Muscle of back (tissue), 13 donors: ENCODE measurements at places on chromosomes 6 and 20.

- no peak for DNase-seq
These were observed at the start of gene OPRL1 for GRCh38 chr20:64080013-64080812. Gene OPRL1, plus strand, starts transcription at chr20:64080082. Its CDS starts 12,639 bp downstream, at chr20:64092721.

- DNase-seq: no peak
These were observed 811.3 kb downstream of the DHX35 start for GRCh38 chr20:39773380-39774000.

GRCh38 chr6:135581211-135581610, 83.7 kb upstream of the AHI1 start:
- no peak for DNase-seq

DNA sequence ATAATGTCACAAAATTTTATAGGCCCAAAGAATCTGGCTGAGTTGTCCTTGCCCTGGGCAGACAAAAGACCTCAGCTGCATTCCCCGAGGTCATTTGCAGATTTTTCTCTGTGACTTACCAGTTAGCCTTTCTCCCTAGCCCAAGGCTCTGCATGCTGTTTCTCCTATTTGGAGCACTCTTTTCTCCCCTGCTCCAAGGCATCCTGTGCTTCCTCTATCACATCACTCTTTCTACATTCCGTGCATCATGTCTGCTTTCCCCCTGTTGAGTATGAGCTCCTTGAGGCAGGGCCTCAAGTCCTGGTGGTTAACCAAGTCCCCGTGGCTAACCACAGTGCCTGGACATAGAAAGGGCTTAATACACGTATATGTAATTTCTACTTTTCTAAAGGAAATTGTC, 593 bp upstream of the GSTA3 start:
- DNase-seq: no peak

DNA sequence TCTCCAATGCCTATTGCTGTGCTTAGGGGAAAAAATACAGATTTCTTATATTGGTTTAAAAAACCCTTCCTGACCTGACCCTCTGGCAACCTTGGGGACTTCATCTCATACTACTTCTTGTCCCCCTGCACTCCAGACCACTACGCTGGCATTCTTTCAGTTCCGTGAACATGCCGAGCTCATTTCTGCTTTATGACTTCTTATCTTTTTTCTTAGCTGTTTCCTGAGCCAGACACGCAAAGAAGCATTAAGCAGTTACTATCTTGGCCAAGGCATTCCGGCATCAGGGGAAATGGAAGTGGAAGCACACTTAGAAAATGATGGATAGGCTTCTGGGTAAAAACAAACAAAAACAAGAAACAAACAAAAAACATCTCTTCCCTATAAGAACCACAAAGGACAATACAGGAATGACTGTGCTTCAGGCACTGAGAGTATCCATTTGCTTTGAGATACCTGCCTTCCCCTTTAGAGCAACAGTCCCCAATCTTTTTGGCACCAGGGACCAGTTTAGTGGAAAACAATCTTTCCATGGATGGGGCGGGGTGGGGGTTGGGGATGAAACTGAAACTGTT, 4.4 kb upstream of the CCDC28A start:
- no peak for DNase-seq

DNA sequence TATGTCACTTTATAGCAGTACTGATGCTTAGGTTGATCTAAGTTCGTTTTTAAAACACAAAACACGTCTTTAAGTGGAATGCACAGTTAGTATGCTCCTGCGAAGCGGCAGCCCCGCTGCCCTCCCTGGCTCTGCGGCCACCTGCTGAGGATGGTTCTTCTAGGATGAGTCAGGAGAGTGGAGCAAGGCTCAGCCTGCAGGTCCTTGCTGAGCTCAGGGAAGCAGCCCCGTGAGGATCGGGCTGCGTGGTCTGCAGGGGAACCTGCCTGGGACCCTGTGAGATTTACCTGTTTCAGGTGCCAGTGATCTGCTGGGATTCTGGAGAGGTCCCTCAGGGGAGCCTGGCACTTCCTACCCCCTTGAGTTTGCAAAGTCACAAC, 57.5 kb downstream of the SYNJ2 start:
- no peak for DNase-seq

DNA sequence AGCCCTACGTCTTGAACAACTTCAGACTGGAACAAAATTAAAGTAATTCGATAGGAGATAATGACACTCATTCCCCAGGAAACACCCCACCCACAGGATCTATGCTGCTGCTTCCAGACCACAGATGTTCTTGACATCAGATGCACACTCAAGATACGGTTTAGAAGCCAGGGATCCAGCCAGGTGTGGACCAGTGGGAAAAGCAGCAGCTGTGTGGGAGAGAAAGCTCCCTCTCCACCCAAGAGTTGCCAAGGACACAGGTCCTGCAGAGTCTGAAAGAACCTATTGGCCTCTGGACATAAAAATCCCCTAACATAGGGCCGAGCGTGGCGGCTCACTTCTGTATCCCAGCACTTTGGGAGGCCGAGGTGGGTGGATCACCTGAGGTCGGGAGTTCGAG, 91.7 kb upstream of the NFATC2 start:
- no peak for DNase-seq
